KBM-7 (cell line): ENCODE measurements at places on chromosomes 4 and X.

DNA sequence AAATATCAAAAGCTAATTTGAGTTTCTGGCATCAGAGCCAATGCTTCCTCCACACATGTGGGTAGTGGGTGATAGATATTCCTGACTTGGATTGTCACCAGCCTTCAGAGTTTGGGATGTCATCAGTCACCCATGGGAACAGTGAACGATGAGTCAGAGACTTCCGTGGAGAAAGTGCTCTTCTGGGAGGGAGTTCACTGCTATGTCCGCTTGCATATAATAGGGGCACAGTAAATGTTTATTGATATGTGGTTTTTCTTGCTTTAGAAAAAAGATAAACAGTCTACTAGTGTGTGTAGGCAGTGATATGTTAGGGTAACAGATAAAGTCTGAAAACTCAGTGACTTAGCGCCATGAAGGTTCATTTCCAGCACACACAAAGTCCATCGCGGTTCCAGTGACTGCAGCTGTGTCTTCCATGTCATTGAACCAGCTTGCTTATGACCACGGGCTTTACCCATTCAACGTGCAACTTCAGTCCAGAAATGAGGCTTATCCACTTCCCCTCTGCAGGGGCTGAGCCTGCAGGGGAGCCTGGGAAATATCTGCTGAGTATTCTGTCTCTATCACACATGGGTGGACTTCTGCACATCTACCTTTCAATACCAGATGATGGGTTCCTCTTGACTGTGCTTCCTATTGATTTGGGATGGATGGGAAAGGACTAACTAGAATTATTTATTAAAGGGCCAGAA, 87.7 kb upstream of the WWC2 start:
- no peak for DNase-seq

DNA sequence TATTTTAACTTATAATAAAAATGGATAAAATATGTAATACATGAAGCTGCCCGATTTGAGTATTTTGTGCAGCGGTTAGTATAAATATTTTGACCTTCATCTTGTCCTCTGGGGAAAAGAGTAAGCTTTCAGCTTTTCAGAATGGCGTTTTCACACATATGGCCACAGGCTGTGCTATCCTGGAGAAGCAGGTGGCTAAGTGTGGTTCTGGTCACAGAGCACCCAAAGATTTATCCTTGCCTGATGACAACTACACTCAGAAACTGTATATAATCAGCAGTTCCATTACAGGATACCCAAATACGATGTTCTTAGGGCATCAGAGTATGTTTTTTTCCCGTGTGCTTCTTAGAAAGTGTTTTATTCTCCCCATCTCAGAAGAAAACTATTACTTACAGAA, 42.3 kb upstream of the ANK2 start:
- DNase-seq, result no peak

GRCh38 chr4:152708796-152709195, 29.0 kb upstream of the TMEM154 start:
- no peak for DNase-seq

DNA sequence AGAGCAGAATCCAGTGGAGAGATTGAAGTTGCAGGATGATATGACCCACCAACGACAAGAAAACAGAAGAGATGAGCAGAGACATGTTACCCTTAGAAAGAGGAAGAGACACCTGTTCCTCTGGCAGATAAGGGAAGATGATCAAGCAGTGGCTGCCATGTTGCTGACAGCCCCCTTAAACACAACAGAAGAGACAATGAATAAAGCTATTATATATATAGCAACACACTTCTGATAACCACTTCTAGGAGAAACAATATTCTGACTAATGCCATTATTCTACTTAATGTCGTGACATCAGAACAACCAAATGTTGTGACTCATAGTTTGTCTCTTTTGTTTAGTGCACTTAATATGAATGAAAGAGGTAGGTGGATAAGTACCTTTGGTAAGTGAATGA, 44.9 kb downstream of the SH3RF1 start:
- DNase-seq, result no peak

GRCh38 chrX:141180851-141181250, 3.9 kb upstream of the LDOC1 start:
- DNase-seq, result peak; percentile 11
